ENCODE measurements at places on chromosomes 6 and 20.

DNA sequence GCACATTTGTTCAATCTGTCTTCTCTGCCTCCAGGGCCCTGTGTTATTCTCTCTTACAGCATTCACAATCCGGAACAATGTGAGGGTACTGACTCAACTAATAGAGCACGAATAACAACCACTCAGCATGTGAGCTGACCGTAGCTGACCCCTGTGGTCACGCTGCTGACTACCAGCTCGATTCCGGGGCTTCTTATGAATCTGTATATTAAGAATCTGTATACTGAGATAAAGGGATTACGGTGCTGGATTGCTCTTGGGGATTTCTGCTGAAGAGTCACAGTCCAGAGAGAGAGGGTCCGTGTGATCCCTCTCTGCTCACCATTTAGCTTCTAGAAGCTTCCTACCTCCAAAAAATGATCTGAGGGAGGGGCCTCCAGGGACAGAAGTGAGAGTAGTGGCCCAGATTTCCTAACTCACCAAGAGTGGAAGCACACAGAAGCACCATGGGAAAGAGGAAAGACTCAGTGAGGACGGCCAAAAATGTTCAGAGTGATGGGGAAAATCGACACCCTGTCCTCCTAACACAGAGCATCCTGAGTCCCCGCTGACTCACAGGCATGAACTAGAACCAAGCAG is 156.2 kb downstream of the THBS2 start:
- DNase-seq: no peak

DNA sequence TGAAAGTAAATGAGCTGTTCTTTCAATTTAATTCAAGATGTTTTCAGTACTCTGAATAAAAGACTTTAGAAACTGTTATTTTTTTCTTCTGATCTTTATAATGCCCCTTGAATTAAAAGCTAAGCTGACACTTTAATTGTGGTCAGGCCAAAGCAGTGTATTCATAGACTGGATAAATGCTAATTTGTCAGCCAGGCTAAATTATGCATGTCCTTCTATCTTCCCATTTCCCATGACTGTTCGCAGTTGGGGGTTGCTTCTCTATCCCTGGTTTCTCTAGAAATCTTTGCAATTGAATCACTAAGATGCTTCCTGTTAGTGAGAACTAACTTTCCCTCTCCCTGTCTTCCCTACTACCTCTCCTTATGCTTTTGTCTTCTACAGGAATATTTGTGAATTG is 396.2 kb downstream of the RFPL4B start:
- no peak for DNase-seq

DNA sequence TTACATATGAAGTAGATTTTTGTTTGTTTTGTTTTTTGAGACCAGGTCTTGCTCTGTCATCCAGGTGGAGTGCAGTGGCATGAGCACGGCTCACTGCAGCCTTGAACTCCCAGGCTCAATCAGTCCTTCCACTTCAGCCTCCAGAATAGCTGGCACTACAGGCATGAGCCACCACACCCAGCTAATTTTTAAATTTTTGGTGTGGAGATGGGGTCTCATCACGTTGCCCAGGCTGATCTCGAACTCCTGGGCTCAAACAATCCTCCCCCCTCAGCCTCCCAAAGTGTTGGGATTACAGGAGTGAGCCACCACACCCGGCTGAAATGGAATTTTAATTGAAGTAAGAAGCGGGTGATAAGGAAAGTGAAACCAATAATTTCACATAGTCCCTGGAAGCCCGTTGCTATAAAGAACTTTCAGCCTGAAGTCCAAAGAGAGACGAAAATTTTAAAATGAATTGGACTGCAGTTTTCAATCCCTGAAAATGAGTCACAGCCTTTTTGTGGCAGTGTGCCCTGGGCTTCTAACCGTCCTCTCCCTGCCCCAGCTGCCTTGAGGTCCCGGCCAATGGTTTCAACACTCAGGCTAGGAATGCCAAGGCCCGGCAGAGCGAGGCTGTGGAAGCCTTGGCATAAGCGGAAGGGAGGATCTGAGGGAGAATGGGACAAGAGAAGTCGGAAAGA is 757 bp downstream of the RAET1E start:
- DNase-seq: no peak

- DNase-seq: no peak
Observed at GRCh38 chr6:21808045-21808470, 214.5 kb downstream of the SOX4 start.

GRCh38 chr20:25321262-25321831 is 69.3 kb downstream of the ABHD12 start:
- DNase-seq: no peak

DNA sequence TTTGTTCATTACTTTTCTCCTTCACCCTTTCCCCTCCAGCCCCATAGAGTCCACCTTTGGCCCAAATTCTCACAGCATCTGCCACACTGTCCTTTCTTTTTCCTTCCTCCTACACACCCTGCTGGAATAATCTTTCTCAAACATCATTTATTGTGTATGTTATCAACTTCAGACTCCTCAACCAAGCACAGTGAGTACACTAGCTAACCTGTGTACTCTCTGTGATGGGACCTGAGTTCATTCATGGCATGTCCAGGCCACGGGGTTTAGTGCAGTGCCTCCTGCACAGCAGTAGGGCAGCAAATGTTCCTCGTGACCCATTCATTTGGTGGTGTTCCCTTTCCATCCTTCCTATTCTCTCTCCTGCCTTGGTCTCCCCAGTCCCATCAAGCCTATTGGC is 7.1 kb upstream of the ARMC12 start:
- DNase-seq: no peak

DNA sequence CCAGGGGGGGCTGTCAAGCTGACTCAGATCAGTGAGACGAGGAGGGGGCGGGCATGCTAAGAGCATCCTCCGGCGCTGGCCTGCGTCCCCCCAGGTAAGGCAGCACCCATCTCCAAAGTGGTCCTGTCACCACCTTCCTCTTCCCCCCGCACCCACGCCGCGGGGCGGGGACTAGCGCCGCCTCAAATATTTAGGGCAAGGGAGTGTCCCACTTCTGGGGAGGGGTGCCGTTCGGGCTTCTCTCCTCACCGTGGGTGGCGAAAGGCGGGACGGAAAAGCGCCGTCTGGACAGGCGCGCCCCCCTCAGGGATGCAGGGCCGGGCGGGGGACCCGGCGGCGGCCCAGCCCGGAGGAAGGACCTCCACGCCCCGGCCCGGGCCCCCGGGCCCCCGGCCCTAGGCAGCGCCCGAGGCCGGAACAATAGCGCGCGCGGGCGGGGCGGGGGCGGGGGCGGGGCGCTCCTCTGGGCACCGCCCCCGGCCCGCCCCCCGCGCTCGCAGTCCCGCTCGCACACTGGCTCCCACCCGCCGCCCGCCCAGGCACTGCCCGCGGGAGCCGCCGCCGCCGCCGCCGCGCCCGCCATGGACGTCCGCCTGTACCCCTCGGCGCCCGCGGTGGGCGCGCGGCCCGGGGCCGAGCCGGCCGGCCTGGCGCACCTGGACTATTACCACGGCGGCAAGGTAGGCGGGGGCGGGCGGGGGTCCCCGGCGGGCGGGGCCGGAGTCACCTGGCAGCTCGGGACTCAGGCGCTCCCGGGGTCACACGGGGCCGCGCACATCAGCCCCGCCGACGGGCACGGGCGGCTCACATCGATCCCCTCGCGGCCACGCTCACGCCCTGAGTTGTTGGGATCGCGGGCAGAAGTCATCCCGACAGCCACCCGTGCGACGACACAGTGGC is at the start of gene TOX2:
Gene TOX2, plus strand, starts transcription at position 542 of the 900 bp plus-strand sequence. Its CDS starts 40 bp downstream, at position 582.
- DNase-seq: peak; percentile 47

- DNase-seq: no peak
Observed at GRCh38 chr6:153941768-153942167, 97.3 kb upstream of the OPRM1 start.

- DNase-seq: peak; percentile 50
Observed at GRCh38 chr6:43171707-43172103, 636 bp downstream of the SRF start.

DNA sequence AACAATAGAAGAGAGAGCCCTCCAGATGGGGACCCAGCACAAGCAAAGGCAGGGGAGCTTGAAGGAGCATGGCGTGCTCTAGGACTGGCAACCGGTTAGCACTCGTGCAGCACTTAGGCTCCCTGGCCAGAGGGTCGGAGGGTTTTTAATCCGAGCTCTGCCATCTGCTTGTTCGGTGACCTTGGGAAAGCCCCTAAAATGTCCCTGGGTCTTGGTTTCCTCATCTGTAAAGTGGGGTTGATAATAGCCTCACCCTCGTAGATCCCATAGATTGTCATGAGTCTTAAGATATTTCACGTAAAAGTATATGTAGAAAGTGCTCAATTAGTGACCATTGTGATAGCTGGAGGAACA is 16.6 kb upstream of the HCK start:
- DNase-seq: no peak

- no peak for DNase-seq
Observed at GRCh38 chr20:12037521-12037920, 119.8 kb downstream of the BTBD3 start.

DNA sequence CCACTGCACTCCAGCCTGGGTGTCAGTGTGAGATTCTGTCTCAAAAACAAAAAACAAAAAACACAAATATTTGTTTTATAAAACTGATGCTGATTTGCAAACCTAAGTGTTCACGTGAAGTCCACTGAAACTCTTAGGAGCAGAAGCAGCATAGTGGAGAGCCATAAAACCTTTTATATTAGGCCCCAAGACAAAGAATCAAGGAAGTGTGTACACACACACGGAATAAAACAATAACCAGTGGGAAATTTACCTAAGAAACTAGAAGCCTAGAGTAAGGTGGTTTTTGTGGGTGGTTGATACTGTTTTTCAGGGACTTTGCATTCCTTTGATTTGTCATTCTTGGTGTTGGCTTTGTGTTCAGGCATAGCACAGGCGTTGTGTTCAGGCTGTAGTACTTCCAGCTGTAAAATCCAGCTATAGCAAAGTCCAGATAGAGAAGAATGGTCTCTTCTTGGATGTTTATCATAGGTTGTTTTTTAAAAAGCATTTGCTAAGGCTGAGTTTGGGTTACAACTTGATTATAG is 61.3 kb downstream of the ATRN start:
- no peak for DNase-seq

GRCh38 chr20:60167812-60168211 is 209.6 kb downstream of the CDH26 start:
- DNase-seq: no peak

- no peak for DNase-seq
Observed at GRCh38 chr6:69238067-69238466, 558.7 kb downstream of the LMBRD1 start.

DNA sequence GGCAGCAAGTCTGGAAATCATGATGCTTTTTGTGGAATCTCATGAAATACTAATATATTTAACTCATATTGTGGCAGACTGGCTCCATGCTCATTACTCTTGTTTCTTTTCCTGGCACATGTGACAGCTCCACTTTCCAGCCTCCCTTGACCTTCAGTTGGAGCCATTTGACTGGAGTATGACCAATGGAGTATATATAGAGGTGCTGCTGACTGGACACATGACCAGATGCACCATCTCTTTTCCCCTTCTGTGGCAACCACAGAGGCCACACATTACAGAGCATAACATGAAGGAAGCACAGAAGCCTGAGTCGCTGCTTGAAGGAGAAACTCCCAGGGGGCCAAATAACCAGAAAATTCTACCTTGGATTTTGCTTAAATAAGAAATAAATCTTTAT is 77.4 kb downstream of the MKKS start:
- no peak for DNase-seq

DNA sequence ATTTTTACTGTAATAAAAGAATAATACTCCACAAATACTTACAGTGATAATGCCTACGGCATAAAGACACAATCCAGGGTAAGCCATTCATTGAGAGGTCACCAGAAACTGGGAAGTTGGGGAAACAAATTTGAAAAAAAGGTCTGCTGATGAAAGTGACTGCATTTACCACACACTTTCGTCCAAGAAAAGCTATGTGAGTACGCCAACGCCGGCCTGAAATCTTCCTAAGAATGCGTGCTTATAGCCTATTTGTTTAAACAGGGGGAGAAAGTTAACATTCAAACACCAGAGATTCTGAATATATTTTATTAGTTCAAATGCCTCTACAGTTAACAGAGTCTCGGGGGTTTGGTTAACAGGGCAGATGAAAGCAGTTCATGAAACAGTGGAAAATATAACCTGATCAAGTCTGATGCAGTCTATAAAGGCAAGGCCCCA is 657 bp upstream of the LTV1 start:
- DNase-seq: no peak

DNA sequence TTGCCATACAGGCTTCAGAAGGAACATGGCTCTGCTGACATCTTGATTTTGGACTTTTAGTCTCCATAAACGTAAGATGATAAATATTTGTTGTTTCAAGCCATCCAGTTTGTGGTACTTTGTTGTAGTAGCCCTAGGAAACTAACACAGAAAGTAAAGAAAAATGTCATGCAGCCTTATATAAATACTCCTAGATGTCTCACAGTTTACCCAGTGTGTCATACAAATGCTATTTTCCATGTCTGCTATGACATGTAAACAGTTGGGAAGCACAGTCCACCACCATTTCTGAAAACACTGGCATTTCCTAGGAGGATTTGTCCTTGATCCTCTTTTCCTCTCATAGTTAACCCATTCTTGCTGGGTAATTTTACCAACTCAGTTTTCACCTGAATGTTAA is 30.6 kb upstream of the ME1 start:
- no peak for DNase-seq

- no peak for DNase-seq
Observed at GRCh38 chr6:15498640-15499039, 164.2 kb downstream of the DTNBP1 start.

DNA sequence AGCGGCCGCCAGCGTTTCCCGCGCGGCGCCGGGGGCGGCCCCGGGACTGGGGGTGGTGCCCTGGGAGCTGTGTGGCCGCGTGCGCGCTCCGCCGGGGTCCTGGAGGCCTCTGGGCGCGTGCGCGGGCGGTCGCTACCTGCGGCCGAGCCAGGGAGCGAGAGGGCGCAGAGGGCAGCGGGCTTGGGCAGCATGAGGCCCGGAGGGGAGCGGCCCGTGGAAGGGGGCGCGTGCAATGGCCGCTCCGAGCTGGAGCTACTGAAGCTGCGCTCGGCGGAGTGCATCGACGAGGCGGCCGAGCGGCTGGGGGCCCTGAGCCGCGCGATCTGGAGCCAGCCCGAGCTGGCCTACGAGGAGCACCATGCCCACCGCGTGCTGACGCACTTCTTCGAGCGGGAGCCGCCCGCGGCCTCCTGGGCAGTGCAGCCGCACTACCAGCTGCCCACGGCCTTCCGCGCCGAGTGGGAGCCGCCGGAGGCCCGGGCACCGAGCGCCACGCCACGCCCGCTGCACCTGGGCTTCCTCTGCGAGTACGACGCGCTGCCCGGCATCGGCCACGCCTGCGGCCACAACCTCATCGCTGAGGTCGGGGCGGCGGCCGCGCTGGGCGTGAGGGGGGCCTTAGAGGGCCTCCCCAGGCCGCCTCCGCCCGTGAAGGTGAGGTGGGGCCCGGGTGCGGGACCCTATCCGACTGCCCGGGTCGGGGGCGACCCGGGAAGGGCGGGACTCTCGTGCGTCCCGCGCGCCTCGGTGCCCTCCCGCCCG is at the start of gene PM20D2:
Gene PM20D2, plus strand, starts transcription at position 100 of the 762 bp plus-strand sequence. Its CDS starts 90 bp downstream, at position 190.
- peak; percentile 79 for DNase-seq

DNA sequence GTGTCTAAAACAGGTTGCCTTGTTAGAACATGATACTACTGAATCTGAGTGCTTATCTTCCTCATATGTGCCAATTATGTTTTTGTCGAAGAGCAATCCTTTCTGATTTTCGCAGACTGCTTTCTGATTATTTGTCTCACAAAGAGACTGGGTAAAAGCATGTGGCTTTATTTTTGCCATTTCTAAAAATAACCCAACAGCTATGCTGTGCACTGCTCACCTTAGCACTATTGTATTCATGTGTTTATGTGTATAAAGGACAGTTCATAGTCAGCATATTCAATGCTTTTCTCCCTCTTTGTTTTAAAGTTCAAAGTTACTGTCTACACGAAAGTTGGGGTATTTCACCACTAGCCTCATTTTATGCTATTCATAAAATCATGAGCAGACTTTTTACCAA is 127.0 kb downstream of the SGK1 start:
- no peak for DNase-seq
